NCI-H2171 treated with DMSO at 0.1 percent for 48 hours (cell line): ENCODE measurements at places on chromosomes 3 and 15.

DNA sequence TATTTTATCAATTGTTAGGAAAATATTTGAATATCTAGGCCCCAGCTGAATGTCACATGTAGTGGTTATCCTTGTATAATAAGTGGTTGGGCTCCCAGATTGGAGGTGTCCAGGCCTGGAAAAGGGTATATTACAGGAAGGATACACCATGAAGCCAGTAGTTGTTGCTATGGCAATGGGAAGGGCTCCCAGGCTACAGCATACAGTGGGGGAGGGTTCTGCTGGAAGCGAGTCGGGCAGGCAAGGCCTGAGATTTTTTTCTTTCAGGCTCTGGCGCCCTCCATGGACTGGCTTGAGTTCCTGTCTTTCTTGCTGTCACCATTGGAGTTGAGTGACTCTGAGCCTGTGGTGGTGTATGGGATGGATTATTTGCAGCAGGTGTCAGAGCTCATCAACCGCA, 8.9 kb downstream of the ECE2 start:
- peak; percentile 54 for DNase-seq

DNA sequence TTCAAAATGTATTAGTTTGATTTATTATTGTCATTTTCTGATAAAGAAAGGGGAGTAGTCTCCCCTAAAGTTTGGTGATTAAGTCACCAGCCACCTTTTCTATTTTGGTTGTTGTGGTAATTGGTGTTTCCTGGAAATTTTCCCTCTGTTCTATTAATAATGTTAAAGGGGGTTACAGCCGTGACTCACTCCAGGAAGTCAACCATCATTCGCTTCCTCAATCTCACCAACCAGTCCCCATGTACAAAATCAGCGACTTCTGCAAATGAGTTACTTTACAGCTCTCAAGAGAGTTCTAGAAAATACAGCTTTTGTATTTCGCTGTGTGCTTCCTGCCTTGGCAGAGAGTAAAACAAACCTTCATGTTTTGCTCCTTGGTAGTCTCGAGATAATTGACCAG, 285.1 kb downstream of the LPP start:
- no peak for DNase-seq

- DNase-seq: no peak
Observed at GRCh38 chr3:183592821-183593220, 37.3 kb upstream of the KLHL6 start.

- DNase-seq: no peak
Observed at GRCh38 chr3:23834082-23834870, 28.5 kb downstream of the UBE2E1 start.

DNA sequence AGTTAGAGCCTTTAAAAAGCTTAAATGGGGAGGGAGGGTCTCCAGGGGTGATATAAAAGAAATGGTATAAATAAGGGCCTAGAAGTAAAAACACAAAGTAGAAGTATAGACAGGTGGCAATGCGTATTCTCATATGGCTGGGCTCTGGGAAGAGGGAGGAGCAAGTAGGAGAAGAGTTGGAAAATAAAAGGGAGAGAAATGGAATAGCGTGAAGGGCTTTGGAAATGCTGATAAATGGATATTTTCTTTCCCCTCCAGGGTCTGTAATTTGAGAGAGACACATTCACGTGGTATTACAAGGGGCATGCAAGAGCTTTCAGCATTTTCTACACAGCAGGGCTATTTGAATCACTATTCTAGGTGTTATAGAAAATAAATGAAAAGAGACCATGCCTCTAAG, 313.7 kb downstream of the RYR3 start:
- DNase-seq: no peak
